ENCODE measurements at places on chromosomes 5 and 9.

GRCh38 chr5:78837836-78838235, 147.3 kb downstream of the ARSB start:
- no peak for DNase-seq

- no peak for DNase-seq
Observed at GRCh38 chr5:151614565-151614964, 23.4 kb upstream of the FAT2 start.

DNA sequence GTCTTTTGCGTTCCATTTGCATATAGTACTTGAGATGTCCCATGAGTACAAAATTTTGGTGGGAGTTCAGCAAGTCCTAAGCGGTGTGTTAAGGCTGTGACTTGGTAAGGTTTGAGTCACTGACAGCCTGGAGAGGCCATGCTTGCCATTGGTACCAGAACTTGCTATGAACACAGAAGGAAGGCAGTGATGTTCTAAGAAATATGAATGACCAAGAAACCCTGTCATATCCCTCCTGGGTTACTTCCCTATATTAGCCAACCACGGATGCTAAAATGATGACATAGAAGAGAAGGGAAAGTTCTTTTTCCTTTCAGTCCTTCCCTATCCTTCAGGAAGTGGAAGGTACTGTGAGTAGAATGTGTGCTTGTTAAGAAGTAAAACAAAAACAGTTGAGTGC, 136.7 kb downstream of the GCNT1 start:
- DNase-seq, result no peak

DNA sequence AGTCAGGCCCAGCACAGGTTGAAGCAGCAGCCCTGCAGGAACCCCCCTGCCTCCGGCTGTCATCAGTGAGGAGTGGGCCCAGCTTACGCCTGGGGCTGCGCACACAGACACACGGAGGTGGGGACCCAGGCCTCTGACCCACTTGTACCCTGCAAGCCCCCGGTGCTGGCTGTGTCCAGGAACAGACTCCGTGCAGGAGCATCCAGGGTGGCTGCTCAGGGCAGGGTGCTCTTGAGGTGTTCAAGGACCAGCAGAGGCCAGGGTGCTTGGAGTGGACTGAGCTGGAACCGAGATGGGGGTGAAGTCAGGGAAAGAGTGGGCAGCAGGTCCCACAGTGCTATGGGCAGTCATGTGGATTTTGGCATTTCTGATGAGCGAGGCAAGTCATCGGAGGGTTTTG, 199.5 kb downstream of the CACNA1B start:
- no peak for DNase-seq

DNA sequence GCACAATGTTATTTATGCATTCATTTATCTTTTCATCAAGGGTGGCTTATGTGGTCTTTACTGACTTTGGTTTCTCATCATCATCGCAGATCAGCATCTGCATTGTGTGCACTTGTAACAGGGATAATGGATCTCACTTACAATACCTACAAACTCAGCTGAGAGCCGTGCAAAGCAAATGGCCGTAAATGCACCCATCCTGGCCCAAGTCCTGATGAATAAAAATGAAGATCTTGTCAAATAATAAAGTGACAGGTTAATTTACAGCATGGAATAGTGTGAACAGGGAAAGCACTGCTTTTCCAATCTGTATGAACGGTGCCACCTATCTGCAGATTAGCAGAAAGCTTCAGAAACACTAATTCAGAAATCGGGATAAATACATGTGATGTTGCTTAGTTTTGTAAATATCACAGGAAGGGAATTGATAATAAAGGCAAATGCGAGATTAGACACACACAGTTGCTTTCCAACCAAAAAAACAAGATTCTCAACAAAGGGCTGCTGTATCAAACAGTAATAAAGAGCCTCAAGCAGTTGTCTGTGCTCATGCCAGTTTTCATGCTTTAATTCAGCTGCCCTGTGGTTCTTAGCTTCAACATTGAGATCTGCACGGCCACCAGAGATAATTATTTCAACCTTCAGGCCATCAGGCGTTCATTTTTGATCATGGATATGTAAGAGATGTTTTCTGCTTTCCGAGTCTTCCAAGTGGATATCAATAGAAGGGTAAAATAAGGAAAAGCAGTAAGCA, 153.4 kb upstream of the POU5F2 start:
- DNase-seq, result no peak

GRCh38 chr5:116964438-116964837, 389.8 kb upstream of the SEMA6A start:
- DNase-seq, result no peak

GRCh38 chr9:86069206-86069869, 30.0 kb downstream of the GOLM1 start:
- DNase-seq, result no peak

GRCh38 chr9:88818495-88819201, 172.6 kb upstream of the S1PR3 start:
- DNase-seq, result peak; percentile 64

DNA sequence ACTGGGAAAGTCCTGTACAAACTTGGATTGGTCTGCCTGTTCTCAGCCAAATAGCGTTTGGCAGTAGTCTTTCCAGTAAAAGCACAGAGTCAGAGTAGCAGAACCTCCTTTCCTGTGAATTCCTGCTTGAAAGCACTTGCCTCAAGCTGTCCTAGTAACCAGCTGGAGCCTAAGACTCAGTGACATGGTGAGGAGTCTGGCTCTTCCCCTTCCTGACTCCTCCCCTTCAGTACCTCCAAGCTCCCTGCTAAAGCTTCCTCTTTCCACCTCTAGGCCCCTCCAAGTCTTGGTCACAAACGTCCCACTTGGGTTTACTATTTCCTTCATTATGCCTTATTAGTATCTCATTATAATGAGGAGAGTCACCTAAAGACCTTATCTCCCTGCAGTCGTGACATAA, 21.4 kb upstream of the FAM81B start:
- no peak for DNase-seq

DNA sequence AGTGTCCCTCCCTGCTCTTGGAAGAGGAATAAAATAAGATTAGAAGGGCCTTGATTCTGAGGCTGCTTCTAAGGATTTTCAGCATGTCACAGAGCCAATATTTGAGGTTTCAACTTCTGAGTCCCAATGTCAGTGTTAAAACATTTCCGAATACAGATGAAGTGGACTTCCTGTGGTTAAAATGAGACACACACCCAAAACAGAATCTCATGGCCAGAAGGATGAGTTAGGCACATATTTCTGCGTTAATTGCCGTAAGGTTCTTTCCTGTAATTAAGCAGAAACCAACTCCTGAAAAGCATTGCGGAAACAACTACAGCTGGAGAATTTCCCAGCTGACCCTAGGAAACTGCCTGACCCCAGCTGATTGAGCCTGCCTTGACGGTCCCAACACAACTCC, 10.4 kb upstream of the ZNF354B start:
- DNase-seq, result no peak

GRCh38 chr9:4829969-4830368, 37.2 kb downstream of the RCL1 start:
- DNase-seq, result peak; percentile 15

DNA sequence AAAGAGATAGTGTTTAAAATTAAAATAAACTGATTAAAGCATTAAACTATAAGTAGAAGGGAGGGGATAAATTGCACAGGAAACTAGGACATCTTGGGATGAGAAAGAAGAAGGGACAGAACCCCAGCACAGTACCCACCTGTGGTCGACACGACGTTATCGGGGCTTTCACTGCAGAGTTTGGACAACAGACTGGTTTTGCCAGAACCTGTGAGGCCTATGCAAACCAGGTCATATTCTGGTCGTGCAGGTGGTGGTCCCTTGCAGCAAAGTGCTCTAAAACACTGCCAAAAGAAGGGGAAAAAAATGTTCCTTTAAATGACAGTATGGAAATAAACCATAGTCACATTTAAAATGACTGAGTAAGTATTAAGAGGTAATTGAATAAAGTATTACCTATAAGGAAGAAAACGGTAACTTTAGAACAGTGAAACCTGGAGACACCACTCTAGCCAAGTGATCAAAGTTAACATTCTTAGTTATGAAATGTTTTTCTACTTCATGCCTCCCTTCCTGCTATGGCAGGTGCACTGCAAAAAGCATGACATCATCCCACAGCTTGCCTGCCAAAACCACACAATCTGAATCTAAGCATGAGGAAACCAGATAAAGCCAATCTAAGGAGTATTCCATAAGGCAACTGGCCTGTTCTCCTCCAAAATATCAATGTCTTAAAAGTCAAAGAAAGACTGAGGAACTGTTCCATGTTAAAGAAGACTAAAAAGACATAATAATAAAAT, 138.6 kb downstream of the ARL15 start:
- no peak for DNase-seq

DNA sequence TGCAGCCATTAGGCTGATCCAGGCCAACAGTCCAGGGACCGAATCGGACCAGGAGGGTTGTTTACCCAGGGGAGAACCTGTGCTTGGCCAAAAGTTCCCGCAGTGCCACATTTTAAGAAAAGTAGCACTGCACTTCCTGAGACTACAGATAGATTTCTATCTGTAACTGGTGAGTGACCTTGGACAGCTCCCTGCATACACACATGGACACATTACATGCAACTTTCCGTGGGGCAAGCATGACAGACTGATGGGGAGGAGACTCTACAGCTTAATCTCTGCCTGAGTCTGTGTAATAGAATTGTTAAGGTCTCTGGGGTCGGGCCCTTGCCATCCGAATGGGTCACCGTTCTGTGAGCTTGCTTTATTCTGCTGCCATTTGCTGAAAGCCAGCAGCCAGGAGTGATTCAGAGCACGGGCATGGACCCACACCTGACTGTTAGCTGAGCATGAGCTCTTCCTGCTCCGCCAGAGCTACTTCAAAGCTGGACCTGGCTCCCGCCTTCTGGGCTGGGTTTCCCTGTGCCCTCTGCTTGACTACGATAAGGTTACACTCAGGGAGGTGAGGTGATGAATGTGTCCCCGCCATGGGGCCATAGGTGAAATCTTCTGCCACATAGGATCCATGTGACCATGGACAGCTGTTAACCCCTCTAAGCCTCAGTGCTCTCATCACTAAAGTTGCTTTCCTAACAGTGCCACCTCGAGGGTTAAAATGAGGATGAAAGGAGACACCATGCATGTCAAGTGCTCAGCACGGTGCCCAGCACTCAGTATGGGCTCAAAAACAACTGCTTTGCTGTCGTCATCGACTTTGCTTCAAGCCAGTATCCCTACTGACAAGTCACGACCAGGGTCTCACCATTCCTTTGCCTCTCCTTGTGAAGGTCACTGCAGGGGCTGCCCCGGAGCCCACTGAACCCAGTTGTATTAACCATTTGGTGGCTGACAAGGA, 200.0 kb downstream of the MELK start:
- DNase-seq, result peak; percentile 21

- no peak for DNase-seq
Observed at GRCh38 chr5:170471551-170472178, 32.2 kb upstream of the KCNIP1 start.

GRCh38 chr5:117182104-117182503, 607.5 kb upstream of the SEMA6A start:
- DNase-seq, result no peak

DNA sequence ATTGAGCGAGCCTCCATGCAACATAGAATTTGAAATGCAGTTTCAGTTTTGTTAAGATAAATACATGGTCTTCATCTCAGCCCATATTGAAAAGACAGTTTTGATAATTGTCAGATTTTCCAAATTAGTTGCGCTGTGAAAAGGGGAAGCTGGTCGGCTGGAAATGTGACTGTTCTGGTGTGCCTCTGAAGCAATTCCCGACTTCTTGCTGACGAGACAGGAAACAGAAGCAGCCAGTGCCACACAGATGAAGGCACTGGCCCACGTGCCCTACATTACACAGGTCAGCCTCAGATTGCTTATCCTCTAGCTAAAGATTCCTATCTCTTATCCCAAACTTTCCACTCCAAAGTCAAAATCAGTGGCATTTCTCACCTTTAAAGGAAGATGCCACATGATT, 214.1 kb upstream of the TLE4 start:
- no peak for DNase-seq

DNA sequence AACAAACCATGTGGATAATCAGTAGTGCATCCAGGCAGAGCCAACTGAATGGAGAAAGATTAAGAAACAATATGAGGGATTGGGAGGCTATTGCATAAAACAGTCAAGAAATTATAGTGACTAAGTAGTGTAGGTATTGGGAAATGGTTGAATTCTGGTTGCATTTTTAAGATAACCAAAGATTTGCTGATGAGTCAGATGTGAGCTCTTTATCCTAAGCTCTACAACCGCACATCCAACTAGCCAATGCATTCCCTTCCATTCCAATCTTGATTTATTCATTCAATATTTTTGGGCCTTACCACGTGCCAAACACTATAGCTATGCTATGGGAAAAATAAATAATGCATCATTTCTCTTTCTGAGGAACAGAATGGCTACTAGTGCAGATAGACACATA, 524.5 kb upstream of the RGMB start:
- peak; percentile 65 for DNase-seq

GRCh38 chr9:136051837-136052471, 43.1 kb downstream of the NACC2 start:
- peak; percentile 89 for DNase-seq

DNA sequence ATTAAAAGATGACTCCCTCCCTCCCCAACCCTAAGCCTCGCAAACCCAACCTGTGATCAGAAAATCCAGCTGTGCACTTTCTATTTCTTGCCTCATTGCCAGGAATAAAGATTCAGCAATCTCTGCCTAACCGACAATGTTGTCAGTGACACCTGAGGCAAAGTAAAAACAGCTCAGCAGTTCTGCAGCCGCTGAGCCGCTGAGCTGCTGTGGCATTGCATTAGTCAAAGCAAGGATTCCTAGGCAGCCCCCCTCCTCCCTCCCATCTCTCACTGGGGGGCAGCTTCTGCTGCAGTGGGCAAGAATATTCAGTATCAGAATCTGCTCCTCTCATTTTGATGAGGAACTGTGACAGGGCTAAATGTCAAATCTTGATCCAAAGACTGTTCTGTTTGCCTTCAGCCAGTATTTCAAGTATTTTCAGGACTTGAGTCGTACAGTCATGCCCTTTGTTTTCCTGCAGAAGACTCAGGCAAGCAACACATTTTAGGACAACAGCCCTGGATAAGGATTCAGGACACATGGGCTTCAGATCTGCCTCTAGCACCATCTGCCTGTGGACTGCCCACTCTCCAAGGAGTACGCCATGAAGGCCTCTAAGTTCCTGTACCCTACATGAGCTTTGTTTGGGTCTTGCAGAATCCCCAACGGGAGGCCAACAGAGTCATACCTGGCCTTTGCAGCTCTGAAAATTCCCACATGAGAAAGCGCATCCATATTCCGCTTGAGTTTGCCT, 41.1 kb upstream of the DAP start:
- DNase-seq, result peak; percentile 31

- DNase-seq, result no peak
Observed at GRCh38 chr5:89372176-89372575, 489.2 kb upstream of the MEF2C start.

- DNase-seq, result no peak
Observed at GRCh38 chr9:84613431-84613830, 56.1 kb upstream of the NTRK2 start.

DNA sequence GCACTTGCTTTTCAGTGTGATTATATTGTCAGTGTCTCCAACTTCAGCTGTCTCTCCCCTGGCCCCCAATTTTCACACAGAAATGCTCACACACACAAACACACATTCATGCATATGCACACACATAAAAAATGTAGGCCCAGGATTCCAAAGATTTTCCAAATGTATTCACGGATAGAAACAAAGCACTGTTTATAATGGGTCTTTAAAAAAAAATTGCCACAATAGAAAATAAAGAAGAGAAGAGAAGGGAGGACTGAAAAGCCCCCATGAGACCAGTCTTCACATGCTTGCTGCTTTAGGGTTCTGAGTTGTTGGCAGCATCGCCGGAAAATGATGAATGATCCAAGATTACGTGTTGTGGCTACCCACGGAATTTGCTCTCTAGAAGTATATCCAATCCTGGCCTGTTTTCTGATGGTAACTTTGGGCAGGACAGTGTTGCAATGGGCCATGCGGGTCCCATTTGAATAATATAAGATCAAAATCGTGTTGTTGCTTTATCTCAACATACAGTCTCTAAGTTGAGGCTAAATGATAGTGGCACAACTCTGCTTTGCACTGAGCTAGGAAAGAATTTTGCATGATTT, 36.2 kb upstream of the ACO1 start:
- DNase-seq, result no peak

All from AG08395 (cell line).